ENCODE measurements at places on chromosomes 1 and 21. TPM values are rescaled to one million over a fixed set of nuclear protein-coding genes. Genes with fewer than 3 reads are reported as not detected.

PCNX2 gene
- 8.9 TPM for total RNA-seq

CCDC17 gene
- total RNA-seq = 3.4 TPM

DCDC2B gene
- not detected for total RNA-seq

AMPD2 gene
- 69.1 TPM for total RNA-seq

FAF1 gene
- total RNA-seq = 35.1 TPM
